ENCODE measurements at places on chromosomes 12 and 14.

GRCh38 chr14:94303111-94303510 lies 10.0 kb upstream of the SERPINA10 start:
- DNase-seq, result no peak

- DNase-seq, result no peak
Observed at GRCh38 chr12:24770334-24770733, 178.6 kb downstream of the BCAT1 start.

DNA sequence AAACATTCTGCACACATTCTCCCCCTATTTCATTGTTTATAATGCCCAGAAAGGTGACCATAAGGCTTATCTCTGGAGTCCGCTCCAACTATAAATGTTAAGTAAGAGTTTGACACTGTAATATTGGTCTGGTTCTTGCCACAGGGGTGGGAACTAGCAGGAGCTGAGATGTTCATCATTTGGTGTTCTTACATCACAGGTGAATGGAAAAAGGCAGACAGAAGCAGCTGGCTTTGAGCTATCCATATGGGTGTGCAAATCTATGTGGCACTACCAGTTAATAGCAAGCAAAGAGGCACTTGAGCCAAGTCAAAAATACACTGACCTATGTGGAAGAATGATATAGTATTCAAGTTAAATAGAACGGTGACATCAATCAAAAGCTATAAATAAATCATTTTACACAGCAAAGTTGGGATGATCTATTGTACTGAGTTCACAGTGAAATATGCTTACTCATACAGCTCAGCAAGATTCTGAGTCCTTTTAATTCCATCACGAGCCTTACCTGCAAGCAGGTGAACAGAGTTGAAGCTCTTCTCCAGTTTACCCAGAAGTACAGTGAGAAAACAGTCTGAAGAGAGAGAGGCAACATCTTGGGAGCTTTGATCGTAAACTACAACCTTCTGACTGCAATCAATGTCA lies 43.2 kb downstream of the DUSP16 start:
- DNase-seq, result no peak

GRCh38 chr14:101540481-101541462 lies 20.5 kb upstream of the DIO3 start:
- no peak for DNase-seq

DNA sequence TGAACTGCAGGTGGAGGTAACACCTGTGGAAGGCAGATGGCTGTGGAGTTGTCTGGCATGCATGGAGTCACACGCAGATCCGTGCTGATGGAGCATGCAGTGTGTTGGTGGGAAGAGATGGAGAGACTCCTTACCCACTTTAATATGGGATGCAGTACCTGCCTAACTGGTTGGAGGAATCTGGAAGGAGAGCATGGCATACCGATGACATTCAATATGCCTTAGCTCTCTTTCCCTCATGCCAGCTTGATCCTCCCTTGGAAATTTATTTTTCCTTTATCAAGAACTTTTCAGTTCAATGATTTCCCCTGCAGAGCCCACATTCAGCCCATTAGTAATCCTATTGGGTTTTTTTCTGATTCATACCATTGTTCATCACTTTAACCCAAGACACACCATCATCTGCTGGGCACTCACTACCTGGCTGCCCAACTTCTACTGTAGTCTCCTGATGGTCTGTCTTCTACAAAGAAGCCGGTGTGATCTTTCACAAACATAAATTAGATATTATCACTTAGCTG lies 25.9 kb upstream of the NR2C1 start:
- no peak for DNase-seq

- DNase-seq, result no peak
Observed at GRCh38 chr12:20463913-20464524, 95.7 kb downstream of the PDE3A start.

- DNase-seq, result no peak
Observed at GRCh38 chr14:95519699-95520098, 3.2 kb upstream of the SYNE3 start.

DNA sequence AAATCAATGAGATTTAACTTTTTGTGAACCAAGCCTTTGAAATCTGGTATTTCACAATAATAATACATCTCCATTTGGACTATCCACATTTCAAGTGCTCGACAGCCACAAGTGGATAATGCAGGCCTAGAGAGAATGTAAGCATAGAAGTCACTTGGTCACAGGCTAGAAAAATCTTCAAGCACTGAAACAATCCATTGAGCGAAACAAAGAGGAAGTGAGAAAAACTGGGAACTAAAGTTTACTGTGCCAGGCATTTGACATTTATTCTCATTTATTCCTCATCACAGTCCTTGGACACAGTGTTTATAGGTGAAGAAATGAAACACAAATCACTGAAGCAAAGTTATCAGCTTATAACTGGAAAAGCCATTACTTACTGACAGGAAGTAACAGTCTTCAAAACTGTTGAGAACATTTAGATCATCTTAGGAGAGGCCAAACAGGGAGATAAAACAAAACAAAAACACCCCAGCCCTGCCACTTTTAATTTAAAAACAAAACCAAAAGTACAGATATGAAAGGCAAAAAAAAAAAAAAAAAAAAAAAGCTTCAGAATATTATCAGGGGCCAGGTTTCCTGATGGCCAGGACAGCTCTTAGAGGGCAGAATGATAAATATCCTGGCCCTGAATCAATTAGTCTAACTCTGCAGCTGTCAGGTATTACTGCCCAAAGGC lies 29.2 kb downstream of the GNS start:
- DNase-seq, result no peak

- no peak for DNase-seq
Observed at GRCh38 chr14:23864259-23864658, 89.3 kb upstream of the DHRS4 start.

GRCh38 chr12:132537049-132537448 lies 47.1 kb downstream of the FBRSL1 start:
- DNase-seq, result no peak

GRCh38 chr12:51198568-51199365 lies 19.1 kb downstream of the POU6F1 start:
- no peak for DNase-seq

All from NCI-H510A (cell line).